Activated T-cell treated with anti-CD3 and anti-CD28 coated beads, Interleukin-2, amount 50 U/mL, for 4 hours (primary cell): ENCODE measurements at places on chromosomes 1 and 21.

DNA sequence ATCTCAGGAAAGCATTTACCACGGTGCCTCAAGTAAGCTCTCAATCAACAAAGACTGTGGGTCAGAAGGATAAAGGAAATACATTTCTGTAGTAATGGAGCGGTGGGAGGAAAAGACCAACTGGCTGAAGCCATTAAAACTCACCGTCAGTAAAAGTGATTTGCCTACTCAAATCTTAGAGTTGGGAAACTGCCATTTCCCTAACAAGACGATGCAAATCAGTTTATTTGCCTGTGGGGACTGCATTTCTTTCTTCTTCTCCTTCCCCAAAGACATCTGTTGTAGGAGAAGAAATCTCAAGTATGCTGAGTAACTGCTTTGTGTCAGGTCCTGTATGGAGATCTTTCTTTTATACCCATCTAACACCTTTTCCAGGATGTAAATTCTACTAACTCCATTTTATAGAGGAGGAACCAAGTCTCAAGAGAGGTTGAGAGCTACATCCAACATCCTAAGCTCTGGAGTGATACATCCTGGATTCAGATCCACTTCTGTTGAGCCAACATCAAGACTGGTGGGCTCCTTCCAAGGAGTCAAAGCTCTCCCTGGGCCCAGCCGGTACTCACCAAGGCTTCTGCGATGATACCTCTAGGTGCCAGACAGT lies 219.3 kb upstream of the FGGY start:
- DNase-seq = no peak

DNA sequence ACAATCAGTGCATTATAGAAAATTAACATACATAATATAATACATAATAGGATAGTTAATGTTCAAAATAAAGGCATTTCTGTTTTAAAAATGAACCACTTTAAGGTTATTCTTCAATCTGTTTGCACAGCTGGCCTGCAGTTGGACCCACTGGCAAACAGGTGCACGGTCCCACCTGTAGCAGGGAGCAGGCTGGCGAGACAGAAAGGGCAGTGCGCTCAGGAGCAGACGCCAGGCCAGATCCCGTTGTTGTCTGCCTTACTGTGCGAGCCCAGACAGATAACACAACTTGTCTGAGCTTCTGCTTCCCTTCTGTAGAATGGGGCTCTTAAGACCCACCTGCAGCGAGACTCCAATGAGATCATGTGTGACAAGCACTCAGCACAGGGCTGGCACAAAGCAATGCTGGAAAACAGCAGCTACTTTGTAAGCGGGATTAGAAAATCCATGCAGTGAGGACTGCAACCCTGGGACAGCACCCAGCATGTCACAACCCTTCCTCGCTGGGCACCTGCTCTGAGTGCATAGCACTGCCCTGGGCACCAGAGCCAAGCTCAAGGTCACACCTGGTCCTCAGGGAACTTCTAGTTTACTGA lies 33.5 kb downstream of the VPS26C start:
- no peak for DNase-seq

DNA sequence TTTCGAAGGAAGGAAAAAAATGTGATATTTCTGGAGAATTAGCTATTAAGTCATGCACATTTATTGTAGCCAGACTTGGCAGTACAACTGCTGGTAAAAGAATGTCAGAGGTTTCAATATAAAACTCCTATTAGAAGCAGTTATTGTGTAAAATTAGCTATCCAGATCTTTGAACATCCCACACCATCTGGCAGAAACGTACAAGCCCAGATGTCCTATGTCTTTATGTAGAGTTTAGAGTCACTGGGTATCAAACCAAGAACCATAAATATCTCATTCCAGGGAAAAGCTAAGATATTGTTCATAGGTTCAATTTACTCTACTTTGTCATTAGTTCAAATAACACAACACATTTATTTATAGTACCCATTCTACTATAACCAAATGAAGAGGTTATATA lies 31.4 kb downstream of the OLFM3 start:
- no peak for DNase-seq

- DNase-seq = no peak
Observed at GRCh38 chr1:44881011-44881632, 38.1 kb upstream of the PTCH2 start.

GRCh38 chr1:107323784-107324183 lies 182.9 kb downstream of the NTNG1 start:
- no peak for DNase-seq

DNA sequence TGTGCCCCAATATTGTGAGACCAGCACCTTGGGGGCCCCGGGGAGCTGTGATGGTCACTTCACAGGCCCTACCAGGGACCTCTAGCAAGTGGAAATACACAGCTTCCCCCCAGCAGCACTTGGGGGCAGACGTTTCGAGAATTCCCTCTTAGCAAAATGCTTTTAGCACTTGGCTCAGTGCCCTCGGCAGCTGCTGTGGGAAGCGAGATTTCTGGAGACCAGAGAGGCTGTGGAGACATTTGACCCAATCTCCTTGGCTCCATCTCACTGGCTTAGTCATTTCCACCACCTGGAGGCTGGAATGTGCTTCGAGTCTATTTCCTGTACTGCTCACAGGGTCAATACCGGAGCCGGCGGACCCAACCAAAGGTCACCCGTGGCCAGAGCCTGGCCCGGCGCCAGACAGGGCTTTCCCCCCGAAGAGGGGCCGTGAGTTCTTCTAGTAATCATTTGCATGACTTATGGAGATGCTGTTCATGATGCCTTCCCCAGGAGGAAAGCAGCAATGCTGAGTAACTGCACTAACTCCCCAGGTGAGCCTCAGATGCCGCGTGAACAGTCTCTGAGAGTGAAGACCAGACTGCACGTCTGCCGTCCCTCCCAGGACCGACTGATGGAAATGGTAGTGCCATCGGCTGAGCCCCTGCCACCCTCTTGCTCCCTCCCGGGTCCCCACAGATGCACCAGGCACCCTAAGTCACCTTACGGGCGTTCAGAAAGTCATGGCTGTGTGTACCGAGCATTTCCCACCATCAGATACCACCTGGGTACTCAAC lies 4.4 kb upstream of the C2CD2 start:
- no peak for DNase-seq

- DNase-seq = no peak
Observed at GRCh38 chr1:227742738-227743715, 7.8 kb downstream of the SNAP47 start.

DNA sequence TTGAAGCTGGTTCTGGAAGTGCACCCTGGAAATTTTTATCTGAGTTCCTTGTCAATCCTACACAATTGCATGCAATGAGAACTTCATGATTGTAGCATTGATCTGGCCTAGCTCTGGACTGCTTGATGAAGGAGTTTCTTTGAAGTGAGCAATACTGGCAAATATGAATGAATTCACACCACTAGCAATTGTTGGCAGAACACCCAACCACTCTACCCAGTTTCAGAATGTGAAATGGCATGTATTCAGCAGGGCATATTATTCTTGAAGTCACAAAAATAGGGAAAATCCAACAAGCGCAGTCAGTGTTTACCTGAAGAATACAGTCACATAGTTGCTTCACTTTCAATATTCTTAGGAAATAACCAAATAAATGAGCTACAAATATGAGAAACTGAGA lies 57.3 kb downstream of the RGS5 start:
- DNase-seq = no peak

DNA sequence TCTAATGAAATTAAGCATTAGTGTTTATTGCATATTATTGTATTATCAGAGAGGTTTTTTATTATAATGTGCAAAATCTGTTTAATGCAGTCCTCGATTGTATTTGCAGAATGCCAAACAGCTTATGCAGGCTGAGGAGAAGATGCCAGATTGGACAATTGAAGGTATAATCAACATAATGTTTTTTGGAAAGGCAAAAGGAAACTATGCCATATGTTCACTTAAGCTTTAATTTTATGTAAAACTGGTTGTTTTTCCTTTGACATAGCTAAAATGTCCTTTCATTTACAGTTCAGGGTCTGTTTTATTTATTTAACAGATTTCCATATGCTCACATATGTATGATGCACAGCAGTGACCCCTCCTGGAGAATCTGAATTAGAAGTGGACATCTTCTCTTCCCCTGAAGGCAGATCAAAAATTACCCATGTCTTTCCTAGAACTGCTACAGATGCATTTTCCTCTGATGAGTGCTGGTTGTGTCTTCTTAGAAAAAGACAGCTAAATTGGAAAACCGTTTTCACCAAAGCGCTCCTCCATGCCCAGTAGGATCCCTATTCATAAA lies 143.5 kb upstream of the USH2A start:
- no peak for DNase-seq

GRCh38 chr1:109789551-109790180 lies 25.9 kb upstream of the EPS8L3 start:
- DNase-seq = no peak

- DNase-seq = no peak
Observed at GRCh38 chr1:59638231-59638711, 176.5 kb upstream of the HOOK1 start.

- DNase-seq = no peak
Observed at GRCh38 chr1:54816951-54817350, 15.8 kb upstream of the TTC22 start.

DNA sequence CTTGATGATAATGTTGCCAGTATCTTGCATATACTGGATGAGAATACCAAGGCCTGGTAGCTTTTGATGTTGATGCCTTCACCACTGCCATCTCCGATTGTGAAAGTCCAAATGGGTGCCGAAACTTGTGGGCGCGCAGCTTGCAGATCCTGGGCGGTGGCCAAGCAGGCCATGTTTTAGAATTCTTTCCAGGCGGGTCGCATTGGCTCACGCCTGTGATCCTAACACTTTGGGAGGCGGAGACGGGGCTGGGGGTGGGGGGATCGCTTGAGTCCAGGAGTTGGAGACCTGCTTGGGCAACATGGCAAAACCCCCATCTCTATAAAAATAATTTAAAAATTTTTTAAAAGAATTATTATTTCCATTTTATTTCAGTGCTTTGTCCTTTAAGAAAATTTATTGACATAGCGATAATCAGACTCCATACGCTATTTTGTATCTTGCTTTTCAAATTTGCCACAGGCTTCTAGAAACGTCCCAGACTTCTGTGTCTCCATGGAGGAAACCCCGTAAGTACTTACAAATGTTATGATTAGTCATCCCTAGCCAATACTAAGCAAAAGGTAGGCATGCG lies 592 bp upstream of the ZNF326 start:
- no peak for DNase-seq

- DNase-seq = no peak
Observed at GRCh38 chr1:77413541-77414335, 131.9 kb downstream of the AK5 start.

DNA sequence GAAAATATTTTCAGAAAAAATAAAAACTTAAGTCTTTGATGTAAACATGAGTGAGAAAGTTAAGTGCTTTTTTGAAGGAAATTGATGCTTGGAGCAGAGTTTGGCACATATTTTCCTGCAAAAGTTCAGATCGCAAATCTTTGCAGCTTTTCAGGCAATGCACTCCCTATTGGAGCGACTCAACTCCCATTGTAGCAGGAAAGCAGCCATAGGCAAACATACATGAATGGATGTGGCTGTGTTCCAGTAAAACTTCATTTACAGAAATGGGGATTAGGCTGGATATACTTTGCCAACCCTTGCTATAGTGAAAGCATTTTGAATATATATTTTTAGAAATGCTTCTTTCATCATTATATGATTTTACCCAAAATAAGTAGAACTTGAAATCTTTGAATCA lies 8.1 kb downstream of the AGL start:
- DNase-seq = no peak

- DNase-seq = no peak
Observed at GRCh38 chr1:228079601-228080263, 2.8 kb upstream of the ARF1 start.

DNA sequence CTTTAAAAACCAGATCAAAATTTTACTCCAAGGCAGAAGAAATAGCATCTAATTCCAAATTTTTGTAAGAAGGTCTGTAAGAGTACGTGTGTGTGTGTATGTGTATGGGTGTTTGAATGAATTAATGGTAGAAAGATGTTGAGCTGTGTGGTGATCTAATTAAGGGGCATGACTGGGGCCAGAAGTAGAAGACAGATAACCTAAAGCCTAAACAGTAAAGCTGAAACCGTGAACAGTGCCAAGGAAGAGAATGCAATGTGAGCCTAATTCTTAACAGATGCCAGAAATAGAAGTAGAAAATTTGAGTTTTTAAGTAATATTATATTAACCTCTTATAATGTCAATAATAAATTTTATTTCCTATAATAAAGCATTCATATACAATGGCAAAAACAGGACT lies 38.2 kb downstream of the BRINP3 start:
- DNase-seq = no peak

GRCh38 chr1:233410906-233411305 lies 83.4 kb downstream of the MAP3K21 start:
- no peak for DNase-seq

- DNase-seq = no peak
Observed at GRCh38 chr1:111669268-111669667, 49.7 kb downstream of the RAP1A start.

DNA sequence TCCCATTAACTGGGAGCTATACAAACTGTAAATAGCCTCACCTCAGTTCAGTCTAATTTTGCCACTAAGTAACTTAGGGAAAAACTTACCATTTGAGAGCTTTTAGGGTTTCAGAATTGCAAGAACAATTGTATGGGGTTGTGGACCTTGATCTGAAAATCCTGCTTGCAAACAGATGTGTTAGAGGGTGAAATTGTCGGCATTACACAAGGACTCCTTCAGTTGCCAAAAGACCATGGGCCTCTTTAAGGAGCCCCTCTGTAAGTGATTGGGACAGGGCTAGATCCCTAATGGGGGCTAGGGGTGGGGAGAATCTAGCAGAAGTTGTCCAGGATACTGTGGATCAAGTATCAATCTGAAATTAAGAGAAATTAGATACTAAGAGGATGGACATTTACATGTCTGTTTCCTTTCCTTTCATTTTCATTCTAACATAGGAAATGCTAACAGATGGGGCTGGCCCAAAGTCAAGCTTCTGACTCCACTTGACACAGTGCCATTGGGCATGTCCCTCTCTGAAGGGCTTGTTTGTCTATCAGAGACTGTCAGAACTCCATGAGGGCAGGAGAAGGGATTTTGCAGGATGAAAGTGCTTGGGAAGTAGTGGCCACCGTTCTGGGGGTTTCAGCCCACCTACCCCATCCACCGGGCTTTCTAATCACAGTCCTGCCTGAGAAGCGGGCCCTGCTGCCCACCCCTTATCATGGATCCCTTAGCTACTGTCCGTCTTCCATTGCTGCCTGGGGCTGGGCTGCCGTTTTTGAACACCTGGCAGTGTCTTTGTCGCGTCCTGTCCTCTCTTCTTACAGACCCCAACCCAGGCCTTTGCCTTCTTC lies 54.7 kb downstream of the STUM start:
- DNase-seq = no peak

GRCh38 chr1:57616921-57617320 lies 193.1 kb upstream of the DAB1 start:
- no peak for DNase-seq

GRCh38 chr1:222229672-222230312 lies 318.1 kb downstream of the HHIPL2 start:
- no peak for DNase-seq

DNA sequence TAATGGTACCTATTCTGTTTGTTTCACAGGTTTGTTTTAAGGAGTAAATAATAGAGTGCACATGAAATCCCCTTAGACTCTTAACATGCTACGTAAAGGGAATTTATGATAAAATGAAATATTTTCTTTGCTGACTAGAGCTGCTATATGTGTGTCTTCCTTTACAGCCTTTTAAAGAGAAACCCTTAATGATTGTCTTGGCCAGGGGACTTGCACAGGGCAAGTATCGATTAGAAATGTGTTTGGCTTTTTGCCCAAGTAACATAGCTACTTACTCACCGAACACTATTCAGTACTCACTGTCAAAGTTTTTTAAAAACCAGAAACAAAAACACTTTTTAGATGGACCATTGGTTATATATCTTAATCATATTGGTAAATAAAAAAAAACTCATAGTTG lies 71.3 kb upstream of the KIAA1614 start:
- DNase-seq = no peak
